ENCODE measurements at places on chromosomes 1 and 21.

DNA sequence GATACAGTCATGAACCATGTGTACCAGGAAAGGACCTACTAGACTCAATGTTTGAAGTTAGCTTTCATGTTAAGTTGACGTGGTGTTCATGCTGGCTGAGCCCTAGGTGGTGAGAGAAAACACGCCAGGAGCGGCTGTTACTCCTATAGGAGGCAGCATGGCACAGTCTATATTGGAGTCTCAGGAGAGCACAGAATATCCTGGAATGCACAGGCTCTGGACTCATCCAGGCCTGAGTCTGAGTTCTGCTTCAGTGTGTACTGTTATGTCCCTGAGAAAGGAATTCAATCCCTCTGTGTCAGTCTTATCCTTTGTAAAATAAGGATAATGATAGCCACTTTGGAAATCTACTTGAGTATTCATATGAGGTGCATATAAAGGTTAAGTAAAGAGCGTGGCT is 41.2 kb downstream of the DPT start:
- H3K36me3 ChIP-seq: no peaks in the 10 kb centered on the region
- DNase-seq: no peak
- H3K27me3 ChIP-seq: no peaks in the 10 kb centered on the region
- H3K4me1 ChIP-seq: no peaks in the 10 kb centered on the region
- H3K27ac ChIP-seq: no peak overlapping the region

DNA sequence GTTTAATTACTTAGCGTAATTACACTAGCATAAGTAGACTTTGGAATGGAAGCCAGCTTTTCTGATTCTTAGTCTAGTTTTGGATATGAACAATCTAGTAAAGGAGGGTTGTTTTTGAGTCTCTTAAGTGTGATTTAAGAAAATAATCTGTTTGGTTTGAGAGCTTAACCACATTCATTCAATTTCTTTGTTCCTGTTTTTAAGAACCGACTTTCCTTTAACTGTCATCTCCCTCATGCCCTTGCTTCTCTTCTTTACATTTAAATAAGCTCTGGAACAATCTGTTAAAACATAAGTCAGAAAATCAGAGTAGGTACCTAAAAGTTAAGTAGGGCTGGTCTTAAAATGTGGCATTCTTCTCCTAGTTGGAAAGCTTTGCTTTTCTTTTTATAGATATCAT is 27.7 kb downstream of the CDC42 start:
- H3K4me1 ChIP-seq: no peaks in the 10 kb centered on the region
- no peak overlapping the region for H3K27ac ChIP-seq
- H3K4me3 ChIP-seq: no peak overlapping the region
- no peaks in the 10 kb centered on the region for H3K27me3 ChIP-seq
- H3K36me3 ChIP-seq: no peaks in the 10 kb centered on the region

DNA sequence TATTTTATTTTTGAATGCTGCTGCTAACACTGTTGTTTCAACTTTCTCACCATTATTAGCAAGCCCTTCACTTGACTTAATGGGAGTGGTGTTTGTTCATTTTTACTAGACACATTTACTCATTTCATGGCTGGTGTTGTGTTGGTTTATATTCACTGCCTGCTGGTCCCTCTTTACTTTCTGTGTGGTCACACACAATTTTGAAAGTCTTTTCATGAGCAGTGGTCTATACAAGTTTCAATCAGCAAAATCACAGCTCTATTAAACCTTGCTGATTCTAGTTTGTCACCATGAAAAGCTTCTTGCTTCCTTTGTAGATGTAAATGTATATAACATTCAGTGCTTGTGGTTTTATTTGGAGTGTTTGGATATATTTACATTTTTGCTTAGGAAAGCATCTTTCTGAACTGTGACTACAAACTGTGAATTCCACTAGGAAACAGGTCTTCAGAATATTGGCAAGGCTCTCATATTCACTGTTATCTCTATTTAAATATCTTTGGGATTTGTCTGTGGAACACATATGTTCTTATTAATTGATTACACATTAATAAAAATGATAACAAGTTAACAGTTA is 22.8 kb downstream of the ATP6V1G3 start:
- no peak for DNase-seq
- H3K4me3 ChIP-seq: no peak overlapping the region
- H3K27me3 ChIP-seq: no peaks in the 10 kb centered on the region
- H3K27ac ChIP-seq: no peak overlapping the region
- H3K36me3 ChIP-seq: no peaks in the 10 kb centered on the region
- no peaks in the 10 kb centered on the region for H3K4me1 ChIP-seq

DNA sequence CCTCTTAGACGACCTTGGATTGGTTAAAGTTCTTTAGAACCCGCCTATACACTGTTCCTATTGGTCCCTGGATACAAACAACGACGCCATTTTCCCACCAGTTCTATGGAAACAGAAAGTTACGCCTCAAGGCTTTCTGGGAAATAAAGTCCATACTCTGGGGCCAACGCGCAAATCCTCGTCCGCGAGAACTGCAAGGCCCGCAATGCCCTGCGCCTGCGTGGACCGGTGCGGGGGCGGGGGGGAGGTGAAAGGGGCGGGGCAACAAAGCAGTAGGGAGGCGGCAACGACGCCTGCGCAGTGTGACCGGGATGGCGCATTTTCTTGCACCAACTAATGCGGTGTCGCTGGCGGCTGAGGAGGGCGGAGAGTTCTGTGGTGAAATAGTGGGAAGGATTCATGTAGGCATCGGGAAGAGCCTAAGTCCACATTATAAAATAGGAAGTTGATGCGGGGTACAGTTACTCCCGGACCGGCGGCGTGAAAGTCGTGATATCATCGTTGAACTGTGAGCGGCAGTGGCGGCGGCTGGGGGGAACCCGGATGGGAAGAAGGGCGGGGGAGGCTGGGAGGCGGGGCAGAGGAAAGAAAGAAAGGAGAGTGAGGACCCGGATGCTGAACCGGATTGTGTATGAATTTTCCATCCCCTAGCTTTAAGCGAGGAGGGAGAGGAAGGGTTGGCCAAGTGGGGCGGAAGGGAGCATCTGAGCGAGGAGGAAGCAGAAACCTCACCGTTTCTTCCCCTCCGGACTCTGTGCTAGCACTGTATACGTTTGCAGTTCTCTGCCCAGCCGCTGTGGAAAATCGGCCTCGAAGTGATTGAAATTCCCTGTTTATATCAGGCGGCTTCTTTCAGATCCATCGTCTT is at the start of gene GGPS1:
Gene GGPS1 (plus strand): TSS at position 300 of the 868 bp plus-strand sequence. CDS start 6,695 bp downstream, outside the sequence.
- peak within 1 kb of the TSS; percentile 96 for H3K4me3 ChIP-seq
- peak within 1 kb of the TSS; percentile 73 for H3K27ac ChIP-seq
- no peaks in the 10 kb centered on the region for H3K27me3 ChIP-seq
- H3K36me3 ChIP-seq: no peaks in the 10 kb centered on the region
- no peaks in the 10 kb centered on the region for H3K4me1 ChIP-seq
- DNase-seq: peak; percentile 99

DNA sequence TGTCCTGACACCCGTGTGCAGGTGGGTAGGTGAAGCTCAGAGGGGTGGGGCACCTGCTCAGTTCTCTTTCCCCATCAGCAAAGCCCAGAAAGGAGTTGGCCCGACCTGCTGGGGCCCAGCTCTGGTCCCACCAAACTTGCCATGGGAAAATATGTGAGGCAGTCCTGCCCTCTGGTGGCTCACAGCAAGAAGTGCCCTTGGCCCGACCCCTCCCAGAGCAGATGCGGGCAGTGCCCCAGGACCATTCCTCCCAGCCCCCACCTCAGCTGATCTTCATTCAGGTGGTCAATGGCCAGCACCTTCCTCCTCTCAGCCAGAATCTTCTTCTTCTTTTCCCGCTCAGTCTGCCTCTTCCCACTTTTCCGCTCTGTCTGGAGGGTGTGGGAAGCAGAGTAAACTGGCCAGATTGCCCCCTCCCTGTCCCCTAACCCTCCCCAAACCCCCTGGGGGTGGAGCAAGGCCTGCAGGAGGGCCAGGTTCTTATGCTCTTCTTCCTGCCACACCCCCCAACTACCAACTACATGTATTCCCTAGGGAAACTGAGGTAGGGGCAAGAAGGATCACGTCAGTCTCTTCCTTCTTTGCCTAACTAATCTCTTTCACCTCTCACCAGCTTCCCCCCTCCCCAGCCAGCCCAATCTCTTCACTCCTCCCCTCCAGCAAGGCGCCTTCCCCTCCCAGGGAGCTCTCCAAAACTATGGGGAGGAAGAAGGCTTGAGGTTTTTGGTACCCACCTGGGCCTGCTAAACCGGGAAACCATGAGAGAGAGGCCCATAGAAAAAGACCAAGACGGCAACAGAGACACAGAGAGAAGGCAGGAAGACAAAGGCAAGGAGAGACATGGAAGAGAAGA is 15.6 kb downstream of the TNNT2 start:
- no peaks in the 10 kb centered on the region for H3K4me1 ChIP-seq
- no peaks in the 10 kb centered on the region for H3K36me3 ChIP-seq
- H3K27me3 ChIP-seq: no peaks in the 10 kb centered on the region
- H3K27ac ChIP-seq: no peak overlapping the region
- peak; percentile 42 for DNase-seq
- H3K4me3 ChIP-seq: no peak overlapping the region

DNA sequence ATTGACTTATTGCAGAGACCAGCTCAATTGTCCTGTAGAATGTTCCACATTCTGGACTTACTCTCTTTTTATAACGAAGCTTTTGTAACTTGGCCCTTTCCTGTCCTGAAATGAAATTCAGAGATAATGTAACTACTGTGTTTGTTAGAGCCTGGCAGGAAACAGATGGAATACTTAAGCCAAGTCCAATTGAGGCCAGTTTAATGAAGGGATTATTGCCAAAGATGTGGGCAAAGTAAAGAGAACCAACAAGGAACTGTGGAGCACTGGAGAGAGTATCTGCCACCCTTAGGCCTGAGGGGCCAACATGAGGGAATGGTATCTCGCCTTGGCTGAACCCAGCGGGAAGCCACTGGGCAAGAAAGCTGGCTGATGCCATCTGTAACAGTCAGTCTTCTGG is 32.9 kb downstream of the MFSD2A start:
- no peak overlapping the region for H3K27ac ChIP-seq
- H3K4me3 ChIP-seq: no peak overlapping the region
- H3K4me1 ChIP-seq: no peaks in the 10 kb centered on the region

DNA sequence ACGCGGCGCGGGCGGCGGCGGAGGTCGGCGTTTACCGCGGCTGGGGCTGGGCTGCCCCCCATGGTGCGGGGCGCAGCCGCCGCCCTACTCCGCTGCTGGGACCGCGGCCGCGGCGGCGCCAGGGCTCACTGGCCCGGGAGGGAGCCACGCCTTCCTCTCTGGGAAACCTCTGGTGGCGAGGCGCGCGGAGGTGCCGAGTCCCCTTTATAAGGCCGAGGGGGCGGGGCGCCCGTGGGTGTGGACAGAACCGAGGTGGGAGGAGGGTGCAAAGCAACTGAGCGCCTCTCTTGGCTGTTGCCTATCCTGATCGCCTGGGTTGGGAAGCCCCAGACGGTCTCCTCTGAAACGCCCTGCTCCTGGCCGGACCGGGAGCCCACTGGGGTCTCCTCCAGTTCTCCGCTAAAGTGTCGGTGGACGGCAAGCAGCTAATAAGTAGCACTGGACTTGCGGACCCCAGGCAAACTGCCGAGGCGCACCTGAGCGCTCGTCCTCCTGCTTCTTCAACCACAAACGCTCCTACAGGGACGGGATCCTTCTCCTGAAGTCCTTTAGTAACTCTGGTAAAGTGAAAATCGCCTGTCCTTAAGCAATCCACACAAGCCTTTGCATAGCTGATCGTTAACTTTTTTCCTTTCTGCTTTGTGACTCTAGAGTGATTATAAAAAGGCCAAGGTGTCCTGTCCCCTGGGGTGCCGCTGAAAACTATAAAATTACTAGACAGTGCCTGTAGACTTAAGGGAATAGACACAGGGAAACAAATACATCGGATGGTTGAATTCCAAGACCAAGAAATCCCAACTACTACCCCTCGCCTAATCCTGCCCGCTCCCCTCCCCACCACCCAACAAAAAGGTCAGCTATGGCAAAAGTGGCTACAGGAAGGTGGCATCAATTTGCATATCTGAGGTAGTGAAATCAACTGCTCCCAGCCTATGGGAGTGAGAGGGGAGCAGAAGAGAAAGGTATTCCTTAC is at the start of gene PTGER3:
Gene PTGER3 (minus strand): TSS at position 182 of the 973 bp plus-strand sequence. CDS start 239 bp downstream, outside the sequence.
- no peaks in the 10 kb centered on the region for H3K4me1 ChIP-seq
- DNase-seq: peak; percentile 95
- no peaks in the 10 kb centered on the region for H3K36me3 ChIP-seq
- H3K27me3 ChIP-seq: no peaks in the 10 kb centered on the region

GRCh38 chr1:200979574-200980451 is 43.7 kb downstream of the KIF21B start:
- peak; percentile 78 for DNase-seq

DNA sequence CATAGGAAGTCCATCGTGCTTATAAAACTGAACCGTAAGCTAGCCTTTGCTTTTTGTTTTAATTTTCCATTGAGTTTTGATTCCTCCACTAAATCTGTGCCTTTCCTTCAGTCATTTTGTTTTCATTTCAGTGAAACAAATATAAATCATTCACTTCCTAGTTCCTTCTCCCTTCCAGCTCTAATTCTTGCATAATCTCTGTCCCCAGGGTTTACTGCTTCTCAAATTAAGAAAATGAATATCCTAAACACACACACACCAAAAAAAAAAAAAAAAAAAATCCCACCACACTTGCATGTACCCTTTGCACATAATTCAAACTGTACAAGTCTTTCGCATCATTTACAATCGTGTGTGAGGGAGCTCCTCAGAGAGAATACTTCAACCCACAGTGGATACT is 6.8 kb downstream of the KCNH1 start:
- H3K4me3 ChIP-seq: no peak overlapping the region
- no peak overlapping the region for H3K27ac ChIP-seq
- H3K27me3 ChIP-seq: no peaks in the 10 kb centered on the region
- H3K36me3 ChIP-seq: no peaks in the 10 kb centered on the region
- no peaks in the 10 kb centered on the region for H3K4me1 ChIP-seq
- no peak for DNase-seq

GRCh38 chr1:115492880-115493279 is 148.9 kb upstream of the VANGL1 start:
- H3K4me3 ChIP-seq: no peak overlapping the region
- H3K27ac ChIP-seq: no peak overlapping the region
- H3K4me1 ChIP-seq: no peaks in the 10 kb centered on the region
- no peak for DNase-seq

GRCh38 chr1:91948501-91949355 is 473 bp upstream of the BRDT start:
- H3K4me3 ChIP-seq: no peak overlapping the region
- H3K27ac ChIP-seq: no peak overlapping the region
- no peaks in the 10 kb centered on the region for H3K36me3 ChIP-seq
- DNase-seq: no peak
- no peaks in the 10 kb centered on the region for H3K4me1 ChIP-seq
- no peaks in the 10 kb centered on the region for H3K27me3 ChIP-seq

GRCh38 chr21:35868005-35868868 is 192.1 kb downstream of the SETD4 start:
- H3K27ac ChIP-seq: no peak overlapping the region
- no peaks in the 10 kb centered on the region for H3K4me1 ChIP-seq
- H3K4me3 ChIP-seq: no peak overlapping the region
- H3K36me3 ChIP-seq: no peaks in the 10 kb centered on the region
- no peak for DNase-seq

Measured in aorta (tissue), 5 donors.